ENCODE measurements at places on chromosomes 5 and 9. TPM values are rescaled to one million over a fixed set of nuclear protein-coding genes. Genes with fewer than 3 reads are reported as not detected.

Gene RELL2
- polyA plus RNA-seq: 2.9 TPM

Gene MED10
- 117 TPM for polyA plus RNA-seq

Gene GRXCR2
- polyA plus RNA-seq: not detected

Gene CENPH
- polyA plus RNA-seq: 11.0 TPM

Gene TMEM232
- polyA plus RNA-seq: 0.78 TPM

Gene BTNL3
- not detected for polyA plus RNA-seq

Gene LRRC14B
- not detected for polyA plus RNA-seq

Gene PCDHA5
- not detected for polyA plus RNA-seq

Gene LRRC70
- 0.10 TPM for polyA plus RNA-seq

Gene KIF24
- 0.99 TPM for polyA plus RNA-seq

Gene FYB1
- 0.11 TPM for polyA plus RNA-seq
